Glutamatergic neuron (in vitro differentiated cells): ENCODE measurements at places on chromosomes 4 and X. TPM values are rescaled to one million over a fixed set of nuclear protein-coding genes. Genes with fewer than 3 reads are reported as not detected.

DNA sequence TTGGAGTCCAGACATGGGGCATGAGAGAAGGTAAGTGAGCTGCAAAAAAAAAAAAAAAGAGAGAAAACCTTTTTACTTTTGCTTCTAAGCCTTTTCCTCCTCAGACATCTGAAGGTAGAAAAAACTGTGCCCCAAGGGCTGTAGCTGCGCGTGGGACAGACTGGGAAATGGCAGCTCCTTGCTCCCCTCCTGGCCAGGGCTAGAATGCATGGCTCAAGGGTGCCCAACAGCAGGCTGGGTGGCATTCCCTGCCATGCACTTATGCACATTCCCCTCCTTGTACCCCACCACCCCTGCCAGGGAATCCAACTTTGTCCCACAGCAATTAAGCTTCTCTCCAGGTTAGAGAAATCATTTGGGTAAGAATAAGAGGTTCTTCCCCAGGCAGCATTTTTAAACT, 421.2 kb downstream of the TRAM1L1 start:
- no peak overlapping the region for H3K4me3 ChIP-seq
- DNase-seq, result no peak
- H3K36me3 ChIP-seq, result peaks cover 7% of the 10 kb centered on the region
- no peak overlapping the region for H3K27ac ChIP-seq
- no peaks in the 10 kb centered on the region for H3K27me3 ChIP-seq
- no peaks in the 10 kb centered on the region for H3K4me1 ChIP-seq

GRCh38 chr4:84401701-84402306, 97.3 kb downstream of the NKX6-1 start:
- H3K4me1 ChIP-seq, result no peaks in the 10 kb centered on the region
- no peaks in the 10 kb centered on the region for H3K36me3 ChIP-seq
- no peak overlapping the region for H3K27ac ChIP-seq
- no peak overlapping the region for H3K4me3 ChIP-seq

GRCh38 chr4:144820728-144821085, 174.8 kb downstream of the HHIP start:
- no peak overlapping the region for H3K27ac ChIP-seq
- H3K36me3 ChIP-seq, result no peaks in the 10 kb centered on the region
- H3K4me3 ChIP-seq, result no peak overlapping the region
- H3K27me3 ChIP-seq, result no peaks in the 10 kb centered on the region
- DNase-seq, result no peak

DNA sequence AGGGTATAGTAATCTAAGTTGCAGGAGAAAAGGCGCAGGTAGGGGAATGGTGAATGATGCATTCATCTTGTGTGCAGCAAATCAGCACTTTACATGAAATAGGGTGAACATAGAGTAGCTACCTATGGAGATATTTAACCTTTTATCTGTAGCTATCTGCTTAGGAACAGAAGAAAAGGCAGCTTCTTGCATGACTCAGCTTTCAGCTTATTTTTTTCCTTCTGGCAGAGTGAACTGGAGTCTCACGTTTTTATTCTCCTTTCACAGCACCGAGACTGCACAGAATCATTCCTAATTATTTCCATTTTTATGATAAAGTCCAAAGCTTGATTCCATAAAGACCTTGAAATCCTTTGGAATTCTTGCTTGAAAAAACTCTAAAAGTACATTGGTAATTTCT, 4.8 kb upstream of the SCOC start:
- peaks cover 2% of the 10 kb centered on the region for H3K27me3 ChIP-seq
- no peak overlapping the region for H3K4me3 ChIP-seq
- H3K36me3 ChIP-seq, result no peaks in the 10 kb centered on the region
- peaks cover 4% of the 10 kb centered on the region for H3K4me1 ChIP-seq

DNA sequence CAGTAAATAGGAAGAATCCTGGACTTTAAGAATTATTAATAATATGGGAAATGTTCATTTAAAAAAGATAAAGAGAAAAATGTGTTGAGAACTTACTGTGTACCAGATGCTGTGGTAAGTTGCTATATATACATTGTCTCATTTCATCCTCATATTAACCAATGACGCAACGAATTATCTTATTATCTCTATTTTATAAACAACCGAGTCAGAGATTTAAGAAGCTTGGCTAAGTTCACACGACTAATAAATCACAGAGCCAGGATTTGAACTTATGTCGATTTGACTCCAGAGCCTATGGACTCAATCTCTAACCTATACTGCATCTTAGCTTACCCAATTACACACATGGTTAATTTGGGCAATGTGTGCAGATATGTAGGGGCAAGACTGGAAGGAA, 15.5 kb upstream of the DCTD start:
- peaks cover 2% of the 10 kb centered on the region for H3K27me3 ChIP-seq
- H3K4me3 ChIP-seq, result no peak overlapping the region
- no peaks in the 10 kb centered on the region for H3K4me1 ChIP-seq
- no peak overlapping the region for H3K27ac ChIP-seq

DNA sequence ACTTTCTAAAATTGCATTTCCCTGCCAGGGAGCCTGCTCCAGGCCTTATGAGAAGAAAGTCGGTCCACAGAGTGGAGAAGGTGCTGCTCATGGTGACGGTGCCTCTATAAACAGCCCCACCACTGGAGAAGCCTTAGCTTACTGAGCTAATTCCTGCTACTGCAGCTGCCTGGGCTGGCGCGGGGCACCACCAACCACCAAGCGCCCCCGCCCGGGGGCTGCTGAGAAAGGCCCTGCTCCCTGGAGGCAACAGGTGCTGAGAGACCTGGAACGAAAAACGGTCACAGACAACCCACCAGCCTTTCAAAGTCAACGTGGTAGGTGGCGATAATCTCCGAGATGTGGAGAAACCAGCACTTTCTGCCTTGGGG, 2.9 kb downstream of the HCFC1 start:
- no peak for DNase-seq
- peak overlapping the region; percentile 92 for H3K4me3 ChIP-seq
- H3K27ac ChIP-seq, result no peak overlapping the region
- peaks cover 5% of the 10 kb centered on the region for H3K27me3 ChIP-seq
- peaks cover 17% of the 10 kb centered on the region for H3K4me1 ChIP-seq

- no peaks in the 10 kb centered on the region for H3K4me1 ChIP-seq
- H3K27ac ChIP-seq, result no peak overlapping the region
- H3K4me3 ChIP-seq, result no peak overlapping the region
Observed at GRCh38 chrX:47158131-47158530, 13.1 kb downstream of the RBM10 start.

GRCh38 chr4:140645614-140646412, 77.1 kb upstream of the UCP1 start:
- DNase-seq, result no peak
- H3K36me3 ChIP-seq, result peaks cover 11% of the 10 kb centered on the region

DNA sequence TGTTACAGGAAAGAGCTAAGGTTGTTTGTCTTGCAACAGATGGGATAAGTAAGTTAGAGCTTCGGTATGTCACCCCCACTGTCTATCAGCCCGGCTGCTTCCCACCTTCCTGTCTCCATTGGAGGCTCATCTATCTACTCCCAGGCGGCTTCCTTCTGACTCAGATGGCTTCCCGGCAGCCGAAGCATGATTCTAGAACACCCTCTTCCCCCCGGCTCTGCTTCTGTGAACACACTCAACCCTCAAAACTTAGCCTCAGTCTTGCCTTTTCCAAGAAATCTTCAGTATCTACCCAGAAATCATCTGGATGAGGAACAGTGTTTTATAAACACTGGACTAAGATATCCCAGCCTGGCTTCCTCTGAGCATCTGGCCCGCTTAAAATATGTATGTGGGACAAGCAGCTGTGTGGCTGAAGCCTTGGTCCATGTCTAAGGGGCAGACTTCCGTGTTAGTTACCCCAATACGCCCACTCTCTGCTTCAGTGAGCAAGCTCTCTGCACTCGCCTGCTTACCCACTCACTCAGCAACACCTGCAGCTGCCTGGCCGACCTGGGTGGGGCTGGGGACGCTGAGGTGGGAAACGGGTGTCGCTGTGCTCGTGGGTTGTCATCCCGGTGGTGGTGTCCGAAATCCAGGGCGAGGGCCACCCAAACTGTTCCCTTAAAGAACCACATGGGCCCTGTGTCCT, 12.0 kb upstream of the SLC2A9 start:
- H3K4me1 ChIP-seq, result peaks cover 23% of the 10 kb centered on the region
- no peak overlapping the region for H3K4me3 ChIP-seq
- H3K27ac ChIP-seq, result peak overlapping the region; percentile 4
- H3K27me3 ChIP-seq, result peaks cover 2% of the 10 kb centered on the region

DNA sequence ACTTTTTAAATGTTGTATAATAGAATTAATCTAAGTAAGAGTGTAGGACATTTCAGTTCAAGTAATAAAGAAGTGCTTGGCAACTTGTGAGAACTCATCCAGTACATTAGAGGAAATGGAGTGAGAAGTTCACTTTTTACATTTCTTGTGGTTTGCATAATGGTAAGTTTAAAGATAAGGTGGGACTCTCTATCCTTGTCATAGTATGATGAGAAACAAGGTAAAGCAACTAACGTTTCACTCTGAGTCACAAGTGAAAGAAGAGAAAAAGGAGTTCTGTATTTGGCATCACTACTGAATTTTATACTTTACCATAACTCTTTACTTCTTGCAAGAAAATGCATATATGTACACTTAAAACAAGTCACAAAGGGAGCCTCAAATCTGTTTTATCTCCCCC, 219.4 kb downstream of the SLC4A4 start:
- no peaks in the 10 kb centered on the region for H3K4me1 ChIP-seq
- no peak overlapping the region for H3K27ac ChIP-seq
- H3K4me3 ChIP-seq, result no peak overlapping the region
- H3K36me3 ChIP-seq, result no peaks in the 10 kb centered on the region
- H3K27me3 ChIP-seq, result no peaks in the 10 kb centered on the region

- no peak for DNase-seq
- no peaks in the 10 kb centered on the region for H3K4me1 ChIP-seq
- H3K27ac ChIP-seq, result no peak overlapping the region
- no peak overlapping the region for H3K4me3 ChIP-seq
- H3K27me3 ChIP-seq, result no peaks in the 10 kb centered on the region
Observed at GRCh38 chr4:73823760-73824159, 12.7 kb upstream of the CXCL6 start.

DNA sequence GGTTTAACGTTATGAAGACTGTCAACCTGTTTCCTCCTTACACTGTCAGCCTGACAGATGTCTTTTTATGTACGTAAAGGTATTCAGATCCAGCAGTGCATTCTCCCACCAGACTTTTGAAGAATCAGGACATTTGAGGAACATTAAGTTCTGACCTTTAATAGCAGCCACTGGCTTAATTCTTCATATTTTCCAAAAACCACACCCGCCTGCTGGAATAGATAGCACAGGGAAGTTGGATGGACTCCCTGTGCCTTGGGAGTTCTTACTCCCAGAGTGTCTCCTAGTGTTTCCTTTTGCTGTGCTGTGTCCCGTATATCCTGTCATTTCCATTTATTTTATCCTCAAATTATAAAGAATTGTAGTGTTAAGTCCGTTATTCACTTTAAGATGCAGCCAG, 94.5 kb downstream of the AFF1 start:
- H3K27me3 ChIP-seq, result no peaks in the 10 kb centered on the region
- H3K27ac ChIP-seq, result no peak overlapping the region
- no peak overlapping the region for H3K4me3 ChIP-seq

DNA sequence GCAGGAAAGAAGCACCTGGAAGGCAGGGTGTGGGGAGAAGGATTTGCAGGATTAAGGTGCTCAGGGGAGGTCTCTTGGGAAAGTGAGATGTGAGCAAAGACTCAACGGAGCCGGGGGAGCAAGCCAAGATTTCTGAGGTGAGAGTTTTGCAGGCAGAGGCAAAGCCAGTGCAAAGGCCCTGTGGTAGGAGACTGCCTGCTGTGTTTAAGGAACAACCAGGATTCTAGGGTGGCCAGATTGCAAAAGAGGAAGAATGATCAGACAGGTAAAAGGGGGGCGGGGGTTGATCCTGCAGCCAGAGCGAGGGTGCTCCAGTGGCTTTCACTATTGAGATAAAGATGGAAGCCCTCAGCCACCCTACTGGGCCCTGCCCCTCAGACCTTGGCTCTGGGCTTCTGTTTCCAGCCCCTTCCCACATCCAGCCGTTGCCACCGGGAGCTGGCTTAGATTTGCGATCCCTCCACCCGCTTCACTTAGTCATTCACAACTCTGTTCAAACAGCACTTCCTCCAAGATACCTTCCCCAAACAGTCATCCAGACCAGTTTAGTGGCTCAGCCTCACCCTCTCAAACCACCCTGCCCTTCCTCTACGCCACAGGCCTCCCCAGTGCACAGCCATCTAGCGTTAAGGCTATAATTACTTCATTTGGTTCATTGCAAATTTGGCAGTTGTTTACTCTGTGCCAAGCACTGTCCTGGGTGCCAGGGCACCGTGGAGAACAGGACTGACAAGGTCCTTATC, 23.3 kb upstream of the BCOR start:
- H3K4me1 ChIP-seq, result no peaks in the 10 kb centered on the region
- H3K4me3 ChIP-seq, result no peak overlapping the region
- H3K36me3 ChIP-seq, result peaks cover 4% of the 10 kb centered on the region

DNA sequence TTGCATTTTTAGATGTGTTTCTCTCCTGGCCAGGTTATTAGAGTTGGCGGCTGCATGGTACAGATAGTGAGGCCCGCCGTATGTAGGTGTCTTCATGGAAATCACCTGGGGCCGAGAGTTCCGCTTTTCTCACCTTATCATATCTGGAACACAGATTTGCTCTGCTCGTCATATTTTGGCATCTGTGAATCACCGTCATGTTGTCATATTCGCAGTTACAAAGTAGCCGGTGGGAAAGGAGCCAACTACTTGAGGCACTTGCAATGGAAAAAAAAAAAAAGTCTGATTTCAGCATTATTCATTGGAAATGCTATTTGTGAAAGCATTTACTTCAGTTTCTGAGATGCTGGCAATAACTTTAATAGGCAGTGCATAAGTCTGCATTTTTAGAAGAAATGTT, 1715.2 kb upstream of the TENM3 start:
- H3K4me3 ChIP-seq, result no peak overlapping the region
- no peaks in the 10 kb centered on the region for H3K27me3 ChIP-seq
- H3K36me3 ChIP-seq, result no peaks in the 10 kb centered on the region
- DNase-seq, result no peak
- H3K27ac ChIP-seq, result no peak overlapping the region
- H3K4me1 ChIP-seq, result no peaks in the 10 kb centered on the region

DNA sequence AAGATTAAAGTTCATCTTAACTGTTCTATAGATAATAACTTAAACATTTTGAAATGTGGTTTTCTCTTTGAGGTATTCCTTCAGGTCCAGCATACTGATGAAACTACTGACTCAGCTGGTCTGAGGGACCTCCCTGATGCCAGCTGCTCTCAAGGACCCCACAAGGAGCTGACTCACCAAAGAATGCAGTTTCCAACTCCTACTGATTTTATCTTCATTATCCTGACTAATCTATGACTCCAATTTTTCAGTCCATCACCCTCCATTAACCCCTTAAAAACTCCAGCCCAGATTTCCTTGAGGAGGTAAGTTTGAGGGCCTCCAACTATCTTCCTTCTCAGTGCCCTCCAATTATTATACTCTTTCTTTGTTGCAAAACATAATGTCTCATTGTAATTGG, 1.4 kb upstream of the UGT2B4 start:
- H3K27me3 ChIP-seq, result peaks cover 2% of the 10 kb centered on the region
- DNase-seq, result no peak
- no peaks in the 10 kb centered on the region for H3K36me3 ChIP-seq
- no peaks in the 10 kb centered on the region for H3K4me1 ChIP-seq

Gene GPRASP2
- total RNA-seq, result 24.6 TPM

Gene AMBN
- not detected for total RNA-seq

Gene DCAF4L1
- 0.17 TPM for total RNA-seq

Gene CITED1
- total RNA-seq, result 42.7 TPM

Gene SLC10A4
- total RNA-seq, result 7.1 TPM

Gene CENPVL2
- total RNA-seq, result not detected
